ENCODE measurements at places on chromosomes 3 and 15.

- no peak for DNase-seq
These were observed 5.6 kb upstream of the SH3BP5 start for GRCh38 chr3:15337963-15338362.

- no peak for DNase-seq
These were observed 58.4 kb downstream of the TP63 start for GRCh38 chr3:189689625-189690024.

DNA sequence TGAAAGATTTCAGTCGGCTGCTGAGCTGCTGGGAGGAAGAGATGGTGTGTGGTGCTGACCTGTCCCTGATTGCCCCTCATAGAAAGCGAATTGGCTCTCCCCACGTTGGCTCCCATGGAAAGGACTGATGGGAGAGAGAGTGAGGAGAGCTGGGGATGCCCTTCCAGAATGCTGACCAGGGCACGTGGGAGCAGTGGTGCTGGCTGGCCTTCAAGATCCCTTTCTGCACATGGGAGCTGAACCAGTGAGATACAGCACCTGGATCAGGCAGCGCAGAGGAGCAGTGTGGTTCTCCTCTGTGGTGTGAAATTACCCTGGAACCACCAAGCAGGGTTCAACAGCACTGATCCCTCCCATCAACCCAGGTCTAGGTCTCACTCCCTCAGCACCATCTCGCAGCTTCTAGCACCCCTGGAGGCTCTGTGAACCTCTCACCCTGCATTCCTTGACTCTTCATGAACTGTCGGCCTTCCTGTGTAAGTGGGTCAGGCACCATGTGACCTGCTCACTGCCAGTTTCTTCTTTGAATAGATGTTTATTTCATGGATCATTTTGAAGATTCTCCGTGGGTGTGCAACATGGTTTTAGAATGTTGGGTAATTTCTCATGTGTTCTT, 55.7 kb downstream of the CACNA1D start:
- no peak for DNase-seq

DNA sequence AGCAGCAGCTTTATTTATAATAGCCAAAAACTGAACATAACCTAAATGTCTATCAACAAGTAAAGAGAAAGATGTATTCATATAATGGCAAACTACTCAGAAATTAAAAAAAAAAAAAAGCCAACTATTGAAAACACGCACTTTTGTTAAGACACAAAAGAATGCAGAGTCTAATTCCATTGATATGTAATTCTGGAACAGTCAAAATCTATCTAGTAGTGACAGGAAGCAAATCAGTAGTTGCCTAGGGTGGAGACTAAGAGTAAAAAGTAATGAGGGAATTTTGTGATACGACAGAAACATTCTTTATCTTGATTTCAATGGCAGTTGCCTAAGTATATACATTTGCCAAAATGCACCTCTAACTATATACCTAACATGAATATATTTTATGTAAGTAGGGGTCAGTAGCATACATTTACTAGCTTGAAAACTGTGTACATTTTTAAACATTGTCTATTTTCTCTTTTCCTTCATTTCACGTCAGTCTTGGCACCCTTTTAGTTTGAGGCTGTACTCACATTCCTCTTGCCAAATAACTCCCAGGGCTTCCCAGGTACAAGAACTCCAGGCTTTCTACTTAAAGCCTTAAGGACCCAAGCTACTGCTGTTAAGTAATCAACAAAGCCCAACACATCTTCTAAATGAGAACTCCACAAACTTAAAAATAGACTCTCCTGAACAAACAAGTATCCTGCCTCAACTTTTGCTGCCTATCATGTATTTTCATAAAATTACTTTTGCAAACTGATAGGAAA, 54.7 kb downstream of the ADAM10 start:
- DNase-seq, result no peak

GRCh38 chr3:10700821-10701220, 115.2 kb upstream of the SLC6A11 start:
- no peak for DNase-seq

DNA sequence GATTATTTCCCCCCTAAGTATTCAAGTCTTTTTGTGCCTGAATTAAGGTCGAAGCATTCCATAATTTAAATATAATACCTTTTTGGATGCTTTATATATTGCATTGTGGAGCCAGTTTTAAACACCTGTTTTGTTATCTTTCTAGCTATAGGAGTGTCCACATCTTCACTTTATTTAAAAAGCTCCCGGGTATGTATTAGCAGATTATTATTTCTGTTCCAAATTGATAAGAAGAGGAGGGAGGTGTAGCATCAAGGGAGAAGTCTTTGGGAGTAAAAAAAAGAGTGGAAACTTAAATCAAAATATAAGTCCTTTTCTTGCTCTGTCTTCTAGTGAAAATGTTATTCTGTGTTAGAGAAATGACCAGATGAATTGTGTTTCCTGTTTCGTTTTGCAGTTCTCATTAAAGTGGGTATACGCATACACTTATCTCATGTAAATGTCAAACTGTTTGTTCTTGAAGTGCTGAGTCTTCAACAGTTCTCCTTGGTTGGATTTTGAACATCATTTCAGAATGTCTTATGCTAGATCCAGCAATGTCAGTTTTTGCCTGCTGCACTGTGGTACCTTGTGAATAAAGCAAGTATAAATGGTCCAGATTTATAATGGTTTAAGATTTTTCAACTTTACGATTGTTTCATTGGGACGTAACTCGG, 105.8 kb downstream of the FNDC3B start:
- DNase-seq, result no peak

DNA sequence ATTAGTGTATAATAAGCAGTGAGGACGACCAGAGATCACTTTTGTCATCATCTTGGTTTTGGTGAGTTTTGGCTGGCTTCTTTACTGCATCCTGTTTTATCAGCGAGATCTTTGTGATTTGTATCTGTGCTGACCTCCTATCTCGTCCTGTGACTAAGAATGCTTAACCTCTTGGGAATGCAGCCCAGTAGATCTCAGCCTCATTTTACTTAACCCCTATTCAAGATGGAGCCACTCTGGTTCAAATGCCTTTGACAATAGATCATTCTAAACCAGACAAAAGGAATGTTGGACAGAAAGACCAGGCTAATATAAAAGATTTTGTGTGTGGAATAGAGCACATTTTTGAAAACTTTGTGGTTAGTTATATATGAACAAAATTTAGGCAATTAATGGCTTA, 618.5 kb upstream of the BCHE start:
- no peak for DNase-seq

GRCh38 chr15:75348562-75349350, 1.9 kb downstream of the NEIL1 start:
- no peak for DNase-seq

- no peak for DNase-seq
These were observed 4.7 kb downstream of the DTWD1 start for GRCh38 chr15:49625460-49626036.
